NK-92 treated with Interleukin-12 subunit alpha and Interleukin-12 subunit beta, amount 100 ng/mL, for 24 hours (cell line): ENCODE measurements at places on chromosomes 7 and 10.

DNA sequence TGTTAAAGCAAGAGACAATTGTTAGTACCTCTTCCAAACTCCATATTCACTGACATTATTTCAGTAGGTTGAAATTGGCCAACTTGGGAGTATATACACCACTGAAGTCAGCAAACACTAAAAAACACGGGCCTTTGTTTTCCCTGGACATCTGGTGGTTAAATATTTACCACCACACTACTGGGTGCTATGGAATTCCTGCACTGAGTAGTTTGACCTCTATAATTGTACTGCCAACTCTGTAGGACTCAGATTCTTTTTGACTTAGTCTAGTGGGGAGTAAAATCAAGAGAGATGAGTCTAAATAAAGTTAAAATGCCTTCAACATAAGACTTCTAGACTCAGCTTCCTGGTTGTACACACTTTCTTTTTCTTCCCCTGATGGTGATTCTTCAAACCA, 41.3 kb upstream of the TES start:
- no peak for DNase-seq

DNA sequence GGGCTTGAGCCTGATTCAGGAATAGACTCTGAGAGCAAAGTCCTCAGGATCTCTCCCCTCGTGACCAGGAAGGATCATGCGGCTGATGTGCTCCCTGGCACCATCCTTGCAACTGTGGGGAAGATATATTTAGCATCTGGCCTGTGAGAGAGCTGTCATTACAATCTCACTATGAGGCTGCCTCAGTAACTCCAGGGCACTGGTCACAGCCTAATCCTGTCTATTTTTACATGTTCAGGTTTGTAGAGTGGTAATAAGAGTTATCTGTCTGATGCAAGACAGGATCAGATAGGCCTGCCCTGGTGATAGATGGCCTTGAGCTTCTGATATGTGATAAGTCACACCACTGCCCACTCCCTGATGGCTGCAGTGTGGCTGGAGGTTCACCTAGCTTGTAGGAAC, 50.7 kb downstream of the PPP1R3C start:
- no peak for DNase-seq

GRCh38 chr7:47720141-47720906, 138.4 kb upstream of the TNS3 start:
- DNase-seq = no peak

GRCh38 chr10:52956461-52956860, 183.9 kb upstream of the MBL2 start:
- DNase-seq = no peak

DNA sequence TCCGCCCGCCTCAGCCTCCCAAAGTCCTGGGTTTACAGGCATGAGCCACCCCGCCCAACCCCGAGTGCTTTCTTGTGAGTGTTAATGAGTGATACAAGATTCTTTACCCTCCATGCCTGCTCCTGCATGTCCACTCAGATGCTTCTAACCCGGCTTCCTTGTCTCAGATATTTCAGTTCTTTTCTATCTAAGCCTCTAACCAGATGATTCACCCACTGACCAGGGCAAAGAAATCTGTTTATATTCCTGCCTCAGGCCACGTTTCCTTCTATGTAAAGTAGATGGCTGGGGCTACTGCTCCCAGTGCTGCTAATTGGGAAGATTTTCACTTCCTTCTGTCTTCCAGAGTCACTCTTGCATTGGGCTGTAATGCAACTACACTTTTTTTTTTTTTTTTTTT, 395.1 kb upstream of the ANKRD30A start:
- no peak for DNase-seq

GRCh38 chr10:97498076-97498840, at the start of gene MMS19:
Gene MMS19 (minus strand): TSS chr10:97498422. CDS start chr10:97498384, 38 bp downstream.
- peak; percentile 99 for DNase-seq

GRCh38 chr10:111379534-111380187, 302.8 kb downstream of the ADRA2A start:
- no peak for DNase-seq

- DNase-seq = no peak
Observed at GRCh38 chr7:127955051-127955531, 76.1 kb downstream of the LRRC4 start.

- no peak for DNase-seq
Observed at GRCh38 chr7:5395246-5395645, 28.4 kb downstream of the TNRC18 start.

GRCh38 chr10:71270301-71271220, 48.5 kb upstream of the SLC29A3 start:
- no peak for DNase-seq

GRCh38 chr10:32166365-32166764, 110.1 kb upstream of the KIF5B start:
- no peak for DNase-seq

DNA sequence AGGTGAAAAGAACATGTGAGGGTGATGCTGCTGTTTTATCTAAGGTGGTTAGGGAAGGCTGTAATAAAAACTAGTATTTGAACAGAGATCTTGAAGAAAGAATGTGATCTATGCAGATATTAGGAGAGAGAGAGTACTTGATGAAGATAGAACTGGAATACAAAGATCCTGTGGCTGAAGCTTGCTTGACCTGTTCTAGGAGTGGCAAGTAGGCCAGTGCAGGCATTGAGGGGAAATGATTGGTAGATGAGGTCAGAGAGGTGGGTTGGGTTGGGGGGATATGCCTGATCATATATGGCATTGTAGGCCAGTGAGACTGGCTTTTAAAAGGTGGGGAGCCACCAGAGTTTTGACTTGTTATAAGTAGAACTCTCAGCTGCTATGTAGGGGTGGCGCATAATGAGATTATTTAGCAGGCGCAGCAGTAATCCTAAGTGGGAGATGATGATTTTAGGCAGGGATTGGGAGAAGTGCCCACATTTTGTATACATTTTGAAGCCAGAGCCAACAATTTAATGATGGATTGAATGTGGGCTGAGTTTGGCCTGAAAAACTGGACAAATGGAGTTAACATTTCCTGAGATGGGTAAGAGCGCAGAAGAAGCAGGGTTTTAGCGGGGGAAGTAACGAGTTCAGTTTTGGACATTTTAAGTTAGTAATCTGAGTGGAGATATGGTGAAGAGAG, 8.2 kb downstream of the CCSER2 start:
- DNase-seq = no peak

DNA sequence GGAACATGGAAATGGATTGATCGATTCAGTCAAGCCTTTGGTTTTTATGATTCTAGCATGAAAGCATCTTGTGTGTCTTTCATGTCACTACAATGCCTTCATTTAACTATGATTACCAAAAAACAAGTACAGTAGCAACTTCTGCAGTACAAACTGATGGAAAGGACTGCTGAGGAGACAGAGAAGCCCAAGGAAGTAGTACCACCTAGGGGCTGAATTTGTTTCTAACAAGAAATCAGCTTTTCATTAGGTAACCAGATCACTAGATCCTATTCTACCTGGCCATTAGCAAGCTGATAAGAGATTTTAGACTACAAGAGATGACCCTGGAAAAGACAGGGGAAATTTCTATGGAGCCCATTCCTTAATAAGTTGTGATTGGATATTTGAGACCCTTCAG, 3.2 kb upstream of the IFIT1 start:
- no peak for DNase-seq

GRCh38 chr7:155741805-155742204, 70.5 kb downstream of the SHH start:
- no peak for DNase-seq

GRCh38 chr10:118754229-118754555, 578 bp downstream of the CACUL1 start:
- peak; percentile 57 for DNase-seq

DNA sequence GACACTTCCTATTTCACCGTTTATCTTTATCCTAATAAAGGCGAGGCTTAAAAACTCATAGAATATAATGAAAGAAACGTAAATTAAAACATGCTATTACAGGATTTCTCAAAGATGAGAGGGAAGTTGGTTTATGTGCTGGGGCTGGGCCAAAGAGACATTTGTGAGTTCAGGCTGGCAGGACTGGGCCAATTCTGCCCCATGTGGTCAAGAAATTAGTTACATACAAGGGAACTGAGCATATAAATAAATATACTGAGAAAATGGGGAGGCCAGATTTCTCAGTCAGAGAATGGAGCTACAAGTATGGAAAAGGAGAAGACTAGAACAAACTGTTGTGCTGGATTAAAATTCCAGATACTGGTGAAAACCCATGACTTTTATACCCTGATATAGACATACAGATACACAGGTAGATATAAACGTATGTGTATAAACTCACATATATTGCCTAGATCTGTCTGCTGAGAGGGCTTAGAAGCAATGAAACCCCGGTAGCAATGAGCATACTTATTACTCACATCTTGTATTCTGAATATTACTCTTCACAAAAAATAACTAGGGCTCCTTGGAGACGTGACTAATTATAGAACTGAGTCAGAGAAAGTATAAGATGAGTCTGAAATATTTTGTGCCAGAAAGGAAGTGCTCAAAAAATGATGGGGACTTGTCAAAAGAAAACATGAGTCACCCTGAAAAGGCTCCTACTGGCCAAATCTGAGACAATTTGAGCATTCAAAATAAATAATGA, 155.7 kb upstream of the FGFR2 start:
- DNase-seq = no peak

DNA sequence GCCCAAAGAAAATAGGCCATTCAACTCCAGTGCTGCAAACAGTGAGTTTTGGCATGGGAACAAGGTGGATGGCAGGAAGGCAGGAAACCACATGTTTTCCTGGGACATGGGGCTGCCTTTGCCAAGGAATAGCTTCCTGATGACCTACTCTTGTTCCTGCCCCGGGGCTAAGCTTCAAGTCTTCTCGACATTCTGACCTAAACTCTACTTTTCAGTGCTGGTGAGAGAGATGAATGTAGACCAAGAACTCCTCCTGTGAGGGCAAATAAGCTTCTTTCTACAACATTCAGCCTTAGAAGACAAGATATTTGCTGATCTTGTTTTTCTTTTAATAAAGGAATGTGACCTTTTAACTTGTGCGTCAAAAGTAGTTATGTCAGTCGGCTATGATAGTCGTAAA, 199.0 kb downstream of the GPR37 start:
- no peak for DNase-seq

DNA sequence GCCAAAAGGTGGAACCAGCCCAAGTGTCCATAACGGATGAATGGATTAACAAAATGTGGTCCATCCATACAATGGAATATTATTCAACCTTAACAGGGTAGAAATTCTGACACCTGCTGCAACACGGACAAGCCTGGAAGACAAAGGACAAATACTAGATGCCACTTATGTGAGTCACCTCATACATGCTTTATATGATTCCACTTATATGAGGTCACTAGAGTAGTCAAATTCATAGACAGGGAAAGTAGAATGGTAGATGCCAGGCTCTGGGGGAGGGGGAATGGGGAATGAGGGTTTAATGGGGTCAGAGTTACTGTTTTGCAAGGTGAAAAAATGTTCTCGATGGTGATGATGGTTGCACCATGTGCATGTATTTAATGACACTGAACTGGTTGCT, 34.0 kb upstream of the CYTH3 start:
- no peak for DNase-seq

DNA sequence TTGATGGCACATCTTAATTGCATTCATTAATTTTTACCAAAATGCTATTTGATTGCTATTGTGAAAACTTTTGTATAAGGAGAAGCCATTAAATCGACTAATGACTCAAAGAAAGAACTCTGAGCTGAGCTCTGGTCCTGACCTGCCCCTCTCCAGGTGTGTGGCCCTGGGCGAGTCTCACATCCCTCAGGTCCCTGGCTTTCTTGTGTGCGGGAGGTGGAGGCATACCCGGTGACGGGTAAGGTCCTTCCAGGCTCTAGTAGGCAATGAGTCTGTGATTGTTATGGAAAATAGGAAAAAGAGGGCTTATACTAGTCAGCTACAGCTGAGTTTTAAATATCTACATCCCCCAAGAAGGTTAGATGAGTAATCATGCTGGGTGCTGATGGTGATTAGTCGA, 248.1 kb downstream of the GATA3 start:
- DNase-seq = no peak

GRCh38 chr7:25675789-25676474, 447.6 kb upstream of the NPVF start:
- no peak for DNase-seq

DNA sequence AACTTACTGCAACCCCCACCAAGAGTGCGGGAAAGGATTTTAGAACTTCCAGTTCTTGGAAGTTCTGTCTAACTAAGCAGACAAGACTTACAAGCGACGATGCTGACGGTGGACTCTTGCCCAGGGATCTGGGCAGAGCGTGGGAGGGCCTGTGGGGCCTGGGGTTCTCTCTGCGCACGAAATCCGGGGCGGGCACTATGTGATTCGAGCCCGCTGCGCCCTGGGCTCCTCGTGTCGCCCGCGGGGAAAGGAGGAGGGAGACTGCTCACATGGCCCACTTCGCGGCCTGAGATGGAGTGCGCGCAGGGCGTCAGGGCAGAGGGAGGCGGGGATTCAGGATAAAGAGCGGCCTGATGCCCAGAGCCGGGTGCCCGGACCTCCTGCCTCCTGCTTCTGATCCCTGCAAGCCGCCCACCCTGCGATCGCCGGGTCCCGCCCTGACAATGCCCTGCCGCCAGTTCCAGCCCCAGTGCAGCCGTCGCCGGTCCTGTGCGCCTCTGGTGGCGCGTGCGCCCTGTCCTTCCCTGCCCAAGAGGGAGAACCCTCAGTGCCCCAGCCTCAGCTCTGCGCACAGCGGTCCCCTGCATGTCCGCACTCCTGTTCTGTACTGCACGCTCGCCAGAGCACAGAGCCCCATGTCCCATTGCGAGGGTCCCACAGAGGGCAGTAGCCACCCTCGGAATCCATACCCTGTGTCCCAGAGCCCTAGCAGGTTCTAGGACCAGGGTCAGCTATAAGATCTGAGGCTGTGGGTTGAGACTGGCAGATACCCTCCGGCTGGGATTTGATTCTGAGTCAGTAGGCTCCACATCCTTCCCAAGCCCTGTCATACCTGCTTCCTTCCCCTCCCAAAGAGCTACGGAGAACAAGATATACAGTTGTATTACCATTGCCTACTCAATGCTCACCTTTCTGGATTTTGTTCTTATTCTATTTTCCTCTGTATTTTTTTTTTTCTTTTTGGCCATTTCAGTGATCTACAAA, 99.4 kb upstream of the TMEM106B start:
- DNase-seq = no peak

GRCh38 chr7:104137511-104137910, 70.3 kb downstream of the ORC5 start:
- DNase-seq = no peak

- no peak for DNase-seq
Observed at GRCh38 chr10:61869774-61870525, 31.5 kb upstream of the ARID5B start.

GRCh38 chr7:134327896-134328295, 11.2 kb upstream of the SLC35B4 start:
- DNase-seq = peak; percentile 50

GRCh38 chr7:71491336-71491735, 359.4 kb downstream of the GALNT17 start:
- DNase-seq = no peak

- DNase-seq = no peak
Observed at GRCh38 chr7:74466196-74466813, 12.6 kb downstream of the GTF2IRD1 start.

DNA sequence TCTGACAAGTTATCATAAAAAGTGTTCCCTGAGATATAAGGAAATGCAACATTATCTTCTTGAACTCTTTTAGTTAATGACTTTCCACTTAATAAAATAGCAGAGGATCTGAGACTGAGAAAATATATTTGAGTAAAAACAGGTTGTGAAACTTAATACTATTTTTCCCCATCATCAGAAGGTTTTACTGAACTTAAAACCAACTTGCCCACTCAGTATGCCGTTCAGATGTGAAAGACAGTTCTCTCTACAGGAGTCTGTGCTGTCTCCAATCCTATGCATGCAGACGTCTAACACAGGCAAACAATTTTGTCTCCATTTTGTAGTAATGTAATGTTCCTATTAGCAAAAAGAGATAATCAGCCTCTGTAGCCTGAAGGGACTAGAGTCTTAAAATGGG, 38.2 kb upstream of the CYP2C18 start:
- no peak for DNase-seq

GRCh38 chr7:142485617-142486226, 227.9 kb upstream of the PRSS58 start:
- no peak for DNase-seq
